ENCODE measurements at places on chromosomes 2 and 18.

DNA sequence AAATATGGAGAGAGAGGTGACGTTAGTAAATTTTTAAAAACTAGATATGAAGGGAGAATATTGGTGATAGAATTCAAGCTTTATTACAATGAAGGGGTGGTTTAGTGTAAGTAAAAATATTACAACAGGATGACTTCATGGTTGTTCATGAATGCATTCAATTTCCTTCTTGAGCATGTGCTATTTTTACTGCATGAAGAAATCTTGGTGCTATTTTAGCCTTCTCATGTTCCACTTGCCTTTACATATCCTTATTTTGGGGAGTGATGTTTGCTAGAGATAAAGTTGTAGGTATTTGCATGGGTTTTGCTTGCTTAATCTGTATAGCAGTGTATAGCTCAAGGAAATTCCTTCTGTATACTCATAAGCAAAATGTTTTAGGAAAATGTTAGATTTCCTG, 195.0 kb upstream of the MMADHC start:
- no peak for DNase-seq

DNA sequence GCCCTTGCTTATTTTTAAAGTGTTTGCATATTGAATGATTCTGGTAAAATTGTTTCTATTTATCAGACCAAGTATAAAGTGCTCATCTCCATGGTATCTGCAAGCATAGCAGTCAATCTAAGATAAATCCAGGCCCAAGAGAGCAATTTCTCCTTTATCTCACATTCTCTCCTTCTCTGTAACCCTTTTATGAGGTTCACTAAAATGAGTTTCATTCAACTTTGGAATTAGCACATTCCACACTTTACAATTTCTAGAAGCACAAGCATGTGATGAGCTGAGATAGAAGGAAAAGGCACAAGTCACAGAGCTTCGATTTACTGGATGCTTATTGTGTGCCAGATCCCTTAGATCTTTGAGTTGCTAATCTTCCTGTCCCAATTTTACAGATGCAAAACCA, 97.3 kb downstream of the CNTNAP5 start:
- DNase-seq, result no peak

- DNase-seq, result no peak
Observed at GRCh38 chr18:11548916-11549551, 60.4 kb upstream of the SLC35G4 start.

DNA sequence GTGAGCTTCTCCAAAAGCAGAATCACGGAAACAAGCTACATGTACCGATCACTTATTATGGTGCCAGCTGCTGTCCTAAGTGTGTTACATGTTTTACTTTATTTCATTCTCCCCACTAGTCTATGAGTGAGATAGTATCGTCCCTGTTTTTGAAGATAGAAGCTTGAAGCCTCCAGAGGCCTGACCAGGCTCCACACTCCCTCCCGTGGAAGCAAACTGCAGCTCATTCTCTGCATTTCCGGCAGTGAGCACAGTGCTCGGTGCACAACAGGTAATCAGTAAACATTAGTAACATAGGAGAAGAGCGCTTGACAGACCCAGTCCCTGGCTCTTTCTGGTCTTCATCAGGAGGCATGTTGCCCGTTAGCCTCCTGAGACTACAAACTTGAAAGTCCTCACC, 72.9 kb downstream of the ZBTB7C start:
- DNase-seq, result no peak

GRCh38 chr2:137675584-137676327, 288.5 kb upstream of the HNMT start:
- no peak for DNase-seq

- DNase-seq, result no peak
Observed at GRCh38 chr2:34069604-34070003, 470.5 kb upstream of the FAM98A start.

GRCh38 chr18:66329716-66330115, 274.2 kb downstream of the CDH19 start:
- no peak for DNase-seq

- no peak for DNase-seq
Observed at GRCh38 chr18:3889803-3890202, 439.8 kb downstream of the TGIF1 start.

- DNase-seq, result no peak
Observed at GRCh38 chr2:29061176-29061575, 13.1 kb downstream of the PCARE start.

DNA sequence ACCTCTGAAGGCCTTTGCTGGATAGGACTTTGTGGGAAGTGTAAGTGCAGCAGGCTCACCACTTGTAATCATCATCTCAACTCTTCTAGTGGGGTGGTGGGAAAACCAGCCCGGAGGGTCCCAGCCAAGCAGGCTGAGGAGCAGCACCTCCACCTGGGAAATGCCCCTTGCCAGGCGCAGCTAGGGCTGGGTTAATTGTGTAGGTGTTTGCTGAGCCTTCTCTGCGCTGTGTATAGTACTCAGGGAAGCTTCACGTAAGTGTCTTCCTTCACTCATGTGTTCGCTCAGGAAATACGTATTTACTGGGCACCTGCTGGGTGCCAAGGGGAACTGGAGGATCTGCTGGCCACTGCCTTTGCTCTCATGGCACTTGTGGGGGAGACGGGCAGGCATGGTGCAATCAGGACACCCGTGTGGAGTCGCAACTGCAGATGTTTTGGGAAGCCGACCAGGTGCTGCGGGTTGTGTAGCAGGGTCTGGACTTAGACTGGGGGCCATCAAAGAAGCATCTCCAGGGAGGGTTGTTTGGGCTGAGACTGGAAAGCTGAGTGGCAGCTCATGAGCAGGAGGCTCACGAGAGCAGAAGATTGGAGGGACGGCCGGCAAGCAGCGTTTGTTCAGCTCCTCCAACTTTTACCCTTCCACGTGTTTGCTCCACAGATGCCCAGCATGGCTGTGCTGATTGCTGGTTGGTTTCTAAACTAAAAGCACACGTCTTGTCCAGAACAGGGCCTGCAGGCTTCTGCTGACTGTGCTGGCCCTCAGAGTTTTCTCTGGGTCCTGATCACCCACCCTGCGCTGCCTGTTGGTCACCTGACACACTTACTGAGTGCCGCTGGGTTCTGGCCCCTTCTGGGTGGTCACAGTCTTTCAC, 164.6 kb downstream of the LDLRAD4 start:
- DNase-seq, result no peak

DNA sequence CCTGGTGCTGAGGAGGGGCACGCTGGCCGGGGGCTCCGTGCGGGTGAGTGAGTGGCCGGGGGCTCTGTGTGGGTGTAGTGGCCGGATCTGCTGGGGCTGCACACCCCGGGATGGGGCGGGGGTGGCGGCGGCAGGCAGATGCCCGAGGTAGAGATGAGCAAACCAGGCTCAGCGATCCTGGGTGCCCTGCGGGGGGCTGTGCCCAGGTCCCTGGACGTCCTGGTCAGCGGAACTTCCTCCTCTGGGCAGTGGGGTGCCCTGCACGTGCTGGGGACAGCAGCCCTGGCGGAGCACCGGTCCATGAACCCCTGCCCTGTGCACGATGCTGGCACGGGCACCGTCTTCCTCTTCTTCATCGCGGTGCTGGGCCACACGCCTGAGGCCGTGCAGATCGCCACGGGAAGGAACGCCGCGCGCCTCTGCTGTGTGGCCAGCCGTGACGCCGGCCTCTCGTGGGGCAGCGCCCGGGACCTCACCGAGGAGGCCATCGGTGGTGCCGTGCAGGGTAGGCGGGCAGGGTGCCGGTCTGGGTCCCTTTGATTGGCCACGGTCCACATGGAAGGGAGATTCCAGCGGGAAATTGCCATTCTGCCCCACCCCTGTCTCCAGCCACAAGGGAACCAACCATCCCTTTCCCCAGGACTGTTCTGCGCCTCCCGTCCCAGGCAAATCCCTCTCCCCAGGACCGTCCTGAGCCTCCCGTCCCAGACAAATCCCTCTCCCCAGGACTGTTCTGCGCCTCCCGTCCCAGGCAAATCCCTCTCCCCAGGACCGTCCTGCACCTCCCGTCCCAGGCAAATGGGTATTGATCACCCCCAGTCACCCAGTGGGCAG, 5.9 kb downstream of the NEU4 start:
- DNase-seq, result no peak

- no peak for DNase-seq
Observed at GRCh38 chr2:119638685-119639554, 40.1 kb upstream of the TMEM177 start.

DNA sequence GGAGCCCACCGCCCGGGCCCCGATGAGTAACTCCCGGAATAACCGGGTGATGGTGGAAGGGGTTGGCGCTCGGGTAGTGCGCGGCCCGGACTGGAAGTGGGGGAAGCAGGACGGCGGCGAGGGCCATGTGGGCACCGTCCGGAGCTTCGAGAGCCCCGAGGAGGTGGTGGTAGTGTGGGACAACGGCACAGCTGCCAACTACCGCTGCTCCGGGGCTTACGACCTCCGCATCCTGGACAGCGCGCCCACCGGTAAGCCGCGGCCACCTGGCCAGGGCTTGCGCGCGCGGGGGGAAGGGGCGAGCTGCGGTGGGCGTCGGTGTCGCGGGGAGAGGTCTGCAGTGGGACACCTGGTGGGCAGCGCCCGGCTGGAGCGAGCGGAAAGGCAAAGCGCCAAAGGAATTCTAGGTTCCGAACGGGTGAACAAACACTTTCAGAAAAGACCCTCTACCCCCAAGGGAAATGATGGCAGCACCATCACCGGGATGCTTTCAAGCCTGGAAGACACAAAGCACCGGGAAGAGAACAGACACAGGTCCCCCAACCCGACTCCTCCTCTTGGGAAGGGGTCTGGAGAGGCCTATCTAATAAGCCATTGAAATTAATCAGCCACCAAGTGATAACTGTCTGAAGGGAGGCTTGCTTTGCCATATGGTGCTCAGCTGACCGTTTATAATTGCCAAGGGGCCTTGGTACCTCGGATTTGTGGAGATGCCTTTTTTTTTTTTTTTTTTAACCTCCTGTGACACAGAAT, 1.1 kb downstream of the MIB1 start:
- no peak for DNase-seq

GRCh38 chr2:101714118-101714517, 16.6 kb downstream of the MAP4K4 start:
- DNase-seq, result no peak

DNA sequence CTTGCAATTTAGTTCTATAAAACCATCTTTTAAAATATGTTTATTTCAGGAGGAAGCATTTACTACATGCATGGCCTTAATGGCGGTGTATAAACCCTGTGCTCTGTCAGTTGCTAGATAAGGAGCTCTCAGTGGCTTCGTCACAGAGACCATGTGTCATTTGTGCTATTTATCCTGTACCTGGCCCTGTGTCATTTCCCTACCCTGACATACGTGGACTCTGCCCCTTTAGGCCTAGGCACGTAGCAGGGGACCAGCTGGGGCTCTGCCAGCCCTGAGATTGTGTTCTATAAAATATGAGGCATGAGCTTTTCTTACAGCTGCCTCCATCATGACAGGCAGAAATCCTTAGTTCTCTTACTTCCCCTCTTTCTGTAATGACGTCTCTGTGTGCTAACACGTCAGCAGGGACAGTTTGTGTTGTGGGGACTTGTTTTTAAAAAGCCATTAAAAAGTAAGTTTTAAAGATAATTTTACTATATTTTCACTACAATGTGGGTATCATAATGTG, 88.0 kb downstream of the ITGB1BP1 start:
- no peak for DNase-seq

- DNase-seq, result no peak
Observed at GRCh38 chr18:62632788-62633455, 82.4 kb upstream of the PHLPP1 start.

DNA sequence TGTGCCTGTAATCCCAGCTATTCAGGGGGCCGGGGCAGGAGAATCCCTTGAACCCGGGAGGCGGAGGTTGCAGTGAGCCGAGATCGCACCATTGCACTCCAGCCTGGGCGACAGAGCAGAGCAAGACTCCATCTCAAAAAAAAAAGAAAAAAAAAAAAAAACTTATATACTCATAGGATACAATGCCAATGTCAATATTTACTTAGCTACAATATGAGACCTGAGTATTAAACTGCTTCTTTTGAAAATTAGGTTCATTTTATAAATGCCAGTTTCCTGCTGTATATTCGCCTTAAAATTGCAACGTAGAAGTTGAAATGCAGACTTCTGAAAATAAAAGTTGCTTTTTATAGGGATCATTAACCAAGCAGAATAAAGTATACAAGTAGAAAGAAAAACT, 2.3 kb downstream of the SLC35F5 start:
- DNase-seq, result no peak

DNA sequence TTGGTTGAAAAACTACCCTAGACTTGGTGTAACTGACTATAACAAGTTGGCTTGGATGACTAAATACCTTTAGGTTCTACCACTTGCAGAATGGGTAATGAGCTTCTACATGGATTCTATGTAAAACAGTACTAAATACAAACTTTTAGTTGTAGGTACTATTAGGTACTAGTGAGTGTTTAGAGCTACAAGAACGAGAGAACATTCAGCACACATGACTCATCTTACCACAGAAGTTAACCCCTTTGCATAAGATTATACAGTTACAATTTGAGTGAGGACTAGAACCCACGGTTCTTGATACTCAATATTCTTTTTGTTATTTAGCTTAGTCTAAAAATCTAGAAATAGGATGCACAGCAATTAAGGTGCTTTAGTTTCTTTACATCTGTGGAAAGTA, 101.7 kb upstream of the TFCP2L1 start:
- DNase-seq, result no peak

DNA sequence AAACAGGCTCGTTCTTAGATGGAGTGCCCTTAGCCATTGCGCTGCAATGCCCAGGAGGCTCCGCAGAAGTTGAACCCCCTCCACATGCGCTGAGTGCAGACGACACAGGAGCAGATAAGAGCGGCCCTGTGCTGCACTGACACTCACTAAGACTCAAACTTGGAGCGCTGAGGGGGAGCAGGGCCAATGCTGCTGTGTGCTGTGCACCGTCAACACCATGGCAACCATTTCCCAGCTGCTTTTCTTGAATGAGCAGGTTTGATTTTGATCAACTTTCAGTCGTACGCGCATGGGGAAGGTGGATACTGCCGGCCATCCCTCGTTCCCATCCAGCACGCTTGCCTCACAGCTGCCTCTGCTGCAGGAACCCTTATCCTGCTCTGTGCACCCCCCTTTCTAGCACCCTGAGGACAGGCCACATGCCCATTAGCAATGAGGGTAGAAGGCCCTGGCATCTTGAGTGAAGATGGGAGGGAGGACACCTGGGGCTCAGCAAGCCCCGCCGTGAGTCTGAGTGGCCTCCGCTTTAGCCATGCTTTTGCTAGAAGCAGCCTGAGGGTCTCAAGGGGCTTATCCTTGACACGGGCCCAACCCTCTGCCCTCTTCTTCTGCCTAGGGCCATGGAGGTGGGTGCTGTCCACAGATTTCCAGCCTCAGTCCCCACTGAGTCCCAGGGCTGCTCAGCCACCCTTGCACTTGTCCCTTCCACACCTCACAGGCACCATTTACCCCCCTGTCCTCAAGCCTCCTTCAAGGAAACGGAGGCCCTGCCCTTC, 271.9 kb downstream of the PHLPP1 start:
- no peak for DNase-seq

DNA sequence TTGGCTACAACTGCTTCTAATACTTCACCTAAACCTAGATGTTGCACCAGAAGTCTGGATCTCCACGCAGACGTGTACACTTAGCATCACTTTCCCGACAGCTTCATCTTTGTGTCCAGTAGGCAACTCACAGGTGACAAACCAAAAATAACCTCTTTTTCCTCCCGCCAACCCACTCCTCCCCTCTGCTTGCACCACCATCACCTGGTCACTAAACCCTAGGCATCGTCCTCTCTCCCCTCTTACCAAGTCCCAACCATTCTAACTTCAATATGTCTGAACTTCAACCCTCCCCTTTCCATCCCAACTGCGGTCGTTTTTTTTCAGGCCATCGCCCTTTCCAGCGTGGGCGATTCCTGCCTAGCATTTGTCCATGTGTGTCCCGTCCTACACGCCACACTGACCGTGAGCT, 413 bp upstream of the CHMP3 start:
- DNase-seq, result no peak

GRCh38 chr2:236026841-236027240, 141.3 kb downstream of the GBX2 start:
- no peak for DNase-seq

Measured in activated naive CD4-positive, alpha-beta T cell (primary cell).